GM12865 (cell line): ENCODE measurements at places on chromosomes 11 and 22.

DNA sequence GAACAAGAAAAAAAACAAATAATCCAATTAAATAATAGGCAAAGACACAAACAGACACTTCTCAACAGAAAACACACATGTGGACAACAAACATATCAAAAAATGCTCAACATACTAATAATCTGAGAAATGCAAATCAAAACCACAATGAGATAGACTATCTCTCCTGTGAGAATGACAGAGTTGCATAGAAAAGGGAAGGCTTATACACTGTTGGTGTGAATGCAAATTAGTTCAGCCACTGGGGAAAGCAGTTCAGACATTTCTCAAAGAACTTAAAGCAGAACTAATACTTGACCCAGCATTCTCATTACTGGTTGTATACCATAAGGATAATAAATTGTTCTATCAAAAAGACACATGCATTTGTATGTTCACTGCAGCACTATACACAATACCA, 637.8 kb upstream of the LUZP2 start:
- DNase-seq: peak; percentile 2

GRCh38 chr11:41497974-41498373, 38.5 kb upstream of the LRRC4C start:
- no peak for DNase-seq

DNA sequence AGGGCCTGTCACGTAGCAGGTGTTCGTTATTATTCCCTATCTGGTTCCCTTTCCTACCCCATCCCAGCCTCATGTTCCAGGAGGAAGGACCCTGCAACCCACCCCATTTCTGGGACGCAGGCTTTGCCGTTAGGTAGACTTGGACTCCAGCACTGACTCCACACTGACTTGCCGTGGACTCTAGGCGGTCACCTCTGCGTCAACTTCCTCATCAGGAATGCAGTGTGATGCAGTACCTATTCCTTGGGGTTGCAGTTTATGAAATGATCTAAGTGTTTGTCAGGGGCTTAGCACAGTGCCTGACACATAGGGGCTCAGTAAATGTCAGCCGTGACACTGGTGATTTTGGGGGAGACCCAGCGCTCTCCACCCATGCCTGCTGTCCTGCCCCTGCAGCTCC, 16.8 kb downstream of the DGKZ start:
- no peak for DNase-seq

DNA sequence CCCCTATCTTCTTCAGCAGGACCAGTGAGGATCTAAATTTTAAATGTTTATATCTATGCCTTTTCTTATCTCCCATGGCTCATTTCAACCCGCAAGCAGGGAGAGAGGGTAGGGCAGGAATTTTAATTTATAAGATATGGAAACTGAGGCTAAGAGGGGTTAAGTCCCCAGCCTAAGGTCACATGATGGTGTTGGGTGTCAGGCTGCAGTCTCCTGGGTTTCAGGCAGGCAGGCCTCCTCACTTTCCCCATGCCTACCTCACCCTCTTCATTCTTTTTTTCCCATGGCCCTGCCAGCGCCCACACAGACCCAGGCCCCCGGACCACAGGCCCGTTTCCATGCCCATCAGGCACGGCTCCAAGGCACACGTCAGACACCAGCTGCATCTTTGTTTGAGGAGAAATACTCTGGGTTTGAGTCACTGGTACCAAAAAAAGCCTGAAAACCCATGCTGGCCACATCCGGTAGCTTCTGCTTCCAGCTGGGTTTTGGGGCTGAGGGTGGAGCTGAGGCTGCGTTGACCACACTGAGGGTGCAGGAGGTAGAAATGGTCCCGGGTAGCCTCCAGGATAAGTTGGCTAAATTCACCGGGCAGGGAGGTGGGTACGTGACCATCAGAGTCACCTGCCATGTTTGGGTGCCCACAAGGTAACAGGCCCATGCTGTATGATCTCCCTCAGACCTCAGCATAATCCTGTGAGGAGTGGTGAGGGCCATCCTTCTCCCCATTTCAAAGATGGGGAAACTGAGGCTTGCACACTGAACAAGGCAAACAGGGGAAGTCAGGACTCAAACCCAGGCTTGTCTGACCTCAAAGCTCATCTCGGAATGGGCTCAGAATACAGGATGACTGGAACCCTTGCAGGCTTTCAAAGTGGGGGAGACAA, 7.5 kb downstream of the CRYBB1 start:
- peak; percentile 95 for DNase-seq

GRCh38 chr22:48742556-48743343, 1084.9 kb downstream of the BRD1 start:
- no peak for DNase-seq

GRCh38 chr22:24421428-24421931, 5.9 kb upstream of the ADORA2A start:
- peak; percentile 51 for DNase-seq

GRCh38 chr11:61536676-61537270, 28.2 kb downstream of the LRRC10B start:
- no peak for DNase-seq

DNA sequence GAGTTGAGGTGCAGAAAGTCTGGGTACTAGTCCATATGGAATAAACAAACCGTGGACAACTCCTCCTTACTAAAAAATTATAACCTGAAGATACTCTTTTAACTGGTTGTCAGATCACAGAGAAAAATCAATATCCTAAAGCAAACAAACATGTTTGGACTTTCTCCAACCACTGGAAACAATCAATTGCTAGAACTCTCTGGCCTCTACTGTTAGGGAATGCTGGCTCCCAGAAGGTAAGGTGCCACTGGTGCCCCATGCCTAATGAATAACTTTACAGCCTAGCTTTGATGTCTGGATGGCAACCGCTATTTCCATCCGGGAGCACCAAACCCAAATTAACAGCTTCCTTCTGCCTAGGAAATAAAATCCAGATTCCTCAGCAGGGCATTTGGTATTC, 74.5 kb downstream of the AMBRA1 start:
- no peak for DNase-seq

- no peak for DNase-seq
Observed at GRCh38 chr11:85717429-85717828, 31.4 kb upstream of the CCDC89 start.

- no peak for DNase-seq
Observed at GRCh38 chr11:94175535-94175934, 46.9 kb downstream of the PANX1 start.

GRCh38 chr11:71370895-71371673, 77.1 kb downstream of the DHCR7 start:
- no peak for DNase-seq

DNA sequence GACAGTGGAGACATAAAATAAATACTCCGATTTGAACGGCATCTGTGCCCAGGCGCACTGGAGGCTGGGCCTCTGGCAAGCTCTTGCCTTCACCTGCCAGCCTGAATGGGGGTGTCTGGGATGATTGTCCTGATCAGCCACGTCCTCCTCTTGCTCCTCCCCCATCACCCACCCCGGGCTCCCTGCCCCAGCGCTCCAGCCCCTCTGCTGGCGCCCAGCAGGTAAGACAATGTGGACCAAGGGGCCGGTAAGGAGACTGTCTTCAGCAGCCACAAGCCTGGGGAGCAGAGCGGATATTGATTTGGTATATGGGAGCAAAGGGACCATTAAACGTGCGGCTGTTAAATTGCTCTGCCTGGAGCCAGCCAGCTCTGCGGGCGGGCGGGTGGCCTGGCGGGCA, 24.9 kb downstream of the WNT11 start:
- no peak for DNase-seq

GRCh38 chr11:16596231-16596630, 142.2 kb upstream of the C11orf58 start:
- no peak for DNase-seq

GRCh38 chr22:19747551-19747950, 13.0 kb upstream of the TBX1 start:
- DNase-seq: no peak

DNA sequence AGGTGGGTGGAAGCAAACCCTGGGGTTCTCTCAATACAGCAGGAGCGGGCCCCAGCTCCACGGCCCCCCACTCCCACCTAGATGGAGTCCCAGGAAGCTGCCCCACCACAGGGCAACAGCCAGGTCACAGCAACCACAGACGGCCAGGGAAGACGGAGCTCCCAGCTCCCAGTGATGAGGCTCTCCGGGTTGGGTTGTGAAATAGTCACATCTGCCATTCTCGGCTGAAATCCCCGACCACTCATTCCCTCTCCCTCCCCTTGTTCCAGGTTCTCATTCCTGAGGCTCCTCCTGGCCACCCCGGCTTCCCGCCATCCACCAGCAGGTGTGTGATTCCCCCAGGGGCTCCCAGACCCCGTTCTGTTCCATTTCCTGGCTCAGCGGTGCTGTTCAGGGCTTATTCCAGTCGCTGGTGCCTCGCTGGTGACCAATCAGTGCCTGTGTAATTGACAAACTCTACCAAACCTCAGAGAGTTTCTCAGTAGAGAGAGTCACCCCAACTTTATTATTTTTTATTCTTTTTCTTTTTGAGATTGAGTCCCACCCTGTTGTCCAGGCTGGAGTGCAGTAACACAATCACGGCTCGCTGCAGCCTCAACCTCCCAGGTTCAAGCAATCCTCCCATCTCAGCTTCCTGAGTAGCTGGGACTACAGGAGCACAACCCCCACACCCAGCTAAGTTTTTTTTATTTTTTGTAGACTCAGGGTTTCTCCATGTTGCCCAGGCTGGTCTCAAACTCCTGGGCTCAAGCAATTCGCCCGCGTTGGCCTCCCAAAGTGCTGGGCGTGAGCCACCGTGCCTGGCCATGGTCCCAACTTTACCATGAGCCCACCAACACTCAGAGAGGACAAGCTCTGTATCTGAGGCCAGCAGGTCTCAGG, 63.2 kb downstream of the SHANK2 start:
- no peak for DNase-seq

DNA sequence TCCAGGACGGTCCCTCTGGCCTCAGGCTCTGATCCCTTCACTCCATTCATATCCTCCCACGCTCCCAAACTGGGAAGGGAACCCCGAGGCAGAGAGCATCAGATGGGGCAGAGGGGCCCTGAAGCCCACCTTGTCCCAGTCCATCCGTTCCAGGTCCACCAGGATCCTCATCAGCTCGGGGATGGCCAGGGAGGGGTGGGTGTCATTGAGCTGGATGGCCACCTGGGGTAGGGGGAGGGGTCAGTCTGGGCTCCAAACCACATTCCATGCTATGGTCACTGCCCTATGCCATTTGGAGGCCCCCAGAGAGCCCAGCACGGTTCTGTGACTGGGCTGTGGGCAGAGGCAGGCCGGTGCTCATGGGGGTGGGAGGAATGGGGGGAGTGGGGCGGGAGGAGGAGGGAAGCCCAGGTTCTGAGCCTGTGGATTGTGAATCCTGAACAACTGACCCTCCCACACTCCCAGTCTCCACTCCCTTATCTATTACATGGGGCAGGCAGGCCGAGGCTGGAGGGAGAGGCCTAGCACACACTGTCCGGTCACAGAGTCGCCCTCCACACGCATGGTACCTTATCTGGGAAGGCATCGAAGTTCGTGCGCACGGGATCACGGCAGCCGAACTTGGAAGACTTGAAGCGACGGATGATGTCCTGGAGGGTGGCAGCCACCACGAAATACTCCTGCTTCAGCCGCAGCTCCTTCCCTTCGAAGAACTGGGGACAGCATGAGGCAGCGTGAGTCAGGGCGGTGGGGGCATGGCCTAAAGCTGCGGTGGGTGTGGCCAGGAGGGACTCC, 5.5 kb downstream of the PYGM start:
- no peak for DNase-seq

GRCh38 chr22:18000441-18001039, 23.8 kb downstream of the MICAL3 start:
- DNase-seq: no peak

DNA sequence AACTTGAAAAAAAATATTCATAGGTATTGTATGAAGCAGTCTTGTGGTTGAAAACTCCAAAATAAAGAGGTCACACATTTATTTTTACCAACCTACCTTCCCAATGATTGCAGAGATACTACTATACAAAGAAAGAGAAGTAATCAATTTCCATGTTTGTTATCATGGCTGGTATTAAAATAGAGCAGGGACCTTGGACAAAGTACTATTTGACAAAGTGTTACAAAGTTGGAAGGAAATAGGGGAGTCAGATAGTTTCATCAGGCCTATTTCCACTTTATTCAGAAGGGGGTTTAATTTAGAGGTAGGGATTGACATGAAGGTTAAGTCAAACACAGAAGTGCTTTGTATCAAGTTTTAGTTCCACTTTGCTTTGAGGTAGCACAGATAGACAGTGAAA, 34.4 kb upstream of the KIRREL3 start:
- no peak for DNase-seq

DNA sequence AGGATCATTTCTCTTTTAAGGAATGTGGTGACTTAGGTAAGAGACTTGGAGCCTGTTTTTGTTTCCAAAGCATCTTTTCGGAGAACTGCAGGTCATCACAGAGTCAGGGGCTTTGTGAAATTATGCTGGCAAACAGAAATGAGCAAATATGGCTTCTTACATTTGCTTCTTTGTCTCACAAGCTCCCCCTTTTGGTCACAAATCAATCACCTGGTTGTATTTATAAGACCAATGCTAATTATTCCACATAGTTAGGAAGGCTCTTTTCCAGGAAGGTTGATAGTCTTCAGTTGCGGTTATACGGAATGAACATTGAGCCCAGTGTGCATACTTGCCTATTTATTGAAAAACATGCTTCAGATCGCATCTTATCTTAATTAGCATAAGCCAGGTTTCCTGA, 34.6 kb upstream of the CEP126 start:
- DNase-seq: peak; percentile 54

GRCh38 chr11:88352139-88352538, 14.6 kb upstream of the CTSC start:
- DNase-seq: no peak

DNA sequence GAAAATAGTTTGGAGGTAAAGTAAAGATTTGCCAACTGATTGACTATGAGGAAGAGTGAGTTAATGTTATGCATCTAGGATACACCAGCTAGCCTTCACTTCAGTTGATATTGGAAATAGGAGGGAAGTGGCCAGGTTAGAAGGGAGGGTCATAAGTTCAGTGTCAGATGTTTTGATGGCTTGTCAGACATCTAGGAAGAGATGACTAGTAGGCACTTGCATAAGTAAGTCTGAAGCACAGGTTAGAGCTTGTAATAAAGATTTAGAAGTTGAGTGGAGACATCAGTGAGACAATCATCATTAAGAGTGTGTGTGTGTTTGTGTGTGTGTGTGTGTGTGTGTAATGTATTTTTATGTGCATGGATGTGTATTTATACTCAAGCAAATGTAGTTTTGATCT, 146.1 kb downstream of the OR4C45 start:
- DNase-seq: no peak
